ENCODE measurements at places on chromosomes 2 and 18. TPM values are rescaled to one million over a fixed set of nuclear protein-coding genes. Genes with fewer than 3 reads are reported as not detected.

The SFXN5 gene
- total RNA-seq: 11.6 TPM

The LIMS1 gene
- 87.2 TPM for total RNA-seq

The MEP1B gene
- total RNA-seq: not detected

The UGT1A10 gene
- 0.10 TPM for total RNA-seq

The LRRC30 gene
- not detected for total RNA-seq

The KLHL30 gene
- 5.2 TPM for total RNA-seq

The MAP3K19 gene
- not detected for total RNA-seq

The TSGA10 gene
- total RNA-seq: 2.5 TPM

The RBKS gene
- 0.59 TPM for total RNA-seq

The VRK2 gene
- 18.4 TPM for total RNA-seq

All from smooth muscle cell of the pulmonary artery (primary cell).